ENCODE measurements at places on chromosomes 5 and 9.

- no peak for DNase-seq
These were observed 1.6 kb downstream of the GM2A start for GRCh38 chr5:151254556-151254955.

DNA sequence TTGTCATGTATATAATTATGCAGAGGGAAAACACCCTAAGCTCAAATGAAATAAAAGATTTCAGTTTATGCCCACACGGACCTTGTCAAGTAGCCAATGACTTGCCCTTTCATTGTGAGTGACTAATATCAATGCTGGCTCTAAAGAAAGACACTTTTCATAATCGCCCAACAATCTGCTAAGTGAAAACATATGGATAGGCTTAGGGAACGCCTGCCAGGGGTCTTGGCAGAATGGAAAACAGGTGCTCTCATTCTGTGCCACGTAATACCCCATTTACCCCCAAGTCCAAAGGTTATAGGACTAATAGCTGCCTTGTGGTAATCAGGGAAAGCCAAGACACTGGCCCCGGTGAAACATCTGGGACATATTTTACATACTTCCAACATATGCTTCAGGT lies 157.7 kb downstream of the SLF1 start:
- peak; percentile 6 for DNase-seq

DNA sequence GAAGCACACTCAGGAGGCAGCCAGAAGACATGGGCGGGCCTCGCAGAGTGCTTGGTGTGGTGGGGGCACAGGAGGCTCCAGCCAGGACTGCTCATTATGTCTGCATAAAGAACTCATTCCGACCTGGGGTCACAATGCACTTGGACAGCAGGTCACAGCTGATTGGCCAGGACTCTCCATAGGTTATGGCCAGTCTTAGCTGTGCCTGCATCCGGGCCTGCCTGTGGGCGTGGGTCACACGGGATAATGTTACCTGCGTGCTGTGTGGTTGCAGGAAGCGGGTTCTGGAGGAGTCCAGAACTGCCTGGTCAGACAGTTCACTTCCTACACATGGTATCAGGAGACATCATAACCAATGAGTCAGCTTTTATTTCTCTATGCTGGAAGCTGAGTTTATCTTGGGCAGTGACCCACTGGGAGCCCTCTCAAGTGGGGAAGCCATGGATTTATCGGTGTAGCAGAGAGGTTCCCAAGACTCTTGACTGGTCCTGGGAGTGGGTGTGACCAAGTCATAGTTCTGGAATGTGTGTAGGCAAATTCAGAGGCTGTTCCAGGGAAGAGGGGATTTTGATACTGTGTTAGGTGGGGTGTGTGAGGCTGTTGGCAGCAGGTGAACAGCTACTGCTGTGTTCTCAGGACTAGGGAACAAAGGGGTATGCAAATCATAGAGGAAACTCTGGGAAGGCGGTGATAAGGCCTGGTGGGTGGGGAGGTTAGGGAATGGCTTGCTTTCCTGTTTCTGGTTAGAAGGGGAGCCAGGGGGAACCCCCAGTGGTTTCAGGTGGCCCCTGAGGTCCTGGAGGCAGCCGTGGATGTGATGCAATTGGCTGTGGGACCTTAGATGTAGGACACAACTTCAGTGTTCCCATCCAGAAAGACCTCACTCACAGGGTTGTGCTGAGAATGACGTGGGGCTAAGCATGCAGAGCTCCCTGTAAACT lies 51.3 kb downstream of the ARHGEF37 start:
- DNase-seq, result no peak

- DNase-seq, result peak; percentile 19
These were observed 75.1 kb upstream of the PANK3 start for GRCh38 chr5:168654211-168654721.

GRCh38 chr5:12245429-12245828 lies 341.2 kb upstream of the CTNND2 start:
- DNase-seq, result no peak

- no peak for DNase-seq
These were observed 26.8 kb upstream of the IER5L start for GRCh38 chr9:129204840-129205239.

GRCh38 chr5:60026161-60026560 lies 132.6 kb upstream of the PDE4D start:
- DNase-seq, result no peak

DNA sequence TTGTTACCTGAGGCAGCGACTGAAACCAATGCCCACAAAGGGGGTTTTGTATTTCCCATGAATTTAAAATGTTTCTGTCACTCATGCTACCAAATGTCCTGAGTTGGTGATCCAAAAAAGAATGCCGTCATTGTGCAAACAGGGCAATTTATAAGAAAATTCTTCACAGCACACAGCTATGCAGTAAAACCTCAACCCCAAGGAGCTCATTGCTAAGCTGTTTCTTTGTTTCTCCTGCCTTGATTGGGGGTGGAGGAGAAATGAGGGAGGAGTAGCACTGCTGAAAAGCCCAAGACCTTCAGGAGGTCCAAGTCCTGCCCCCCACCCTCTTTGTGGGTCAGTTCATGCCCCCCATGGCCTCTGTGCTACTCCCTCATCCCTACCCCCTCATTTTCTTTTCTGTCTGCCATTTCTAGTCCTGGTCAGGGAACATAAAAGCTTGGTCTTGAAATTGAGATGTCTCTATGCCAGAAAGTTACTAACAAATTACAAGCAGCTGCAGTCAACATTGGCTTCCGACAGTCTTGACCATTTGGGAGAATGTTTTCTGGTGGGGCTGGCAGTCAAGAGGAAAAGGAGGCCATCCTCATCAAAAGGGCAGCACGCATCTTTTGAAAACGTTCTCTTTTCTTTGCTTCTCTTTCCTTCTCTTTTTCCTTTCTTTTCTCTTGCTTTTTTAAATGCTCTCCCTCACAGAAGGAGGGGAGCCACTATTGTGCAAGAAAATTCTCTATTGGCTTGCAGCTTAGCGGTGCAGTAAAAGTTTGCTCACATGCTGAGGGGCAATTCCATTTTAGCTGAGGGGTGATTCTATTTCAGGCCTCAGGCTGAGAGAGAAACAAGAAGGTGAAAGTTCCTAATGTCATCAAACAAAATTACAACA lies 133.3 kb downstream of the GCNT1 start:
- no peak for DNase-seq

- no peak for DNase-seq
These were observed 146.4 kb downstream of the GADD45G start for GRCh38 chr9:89751079-89751825.

DNA sequence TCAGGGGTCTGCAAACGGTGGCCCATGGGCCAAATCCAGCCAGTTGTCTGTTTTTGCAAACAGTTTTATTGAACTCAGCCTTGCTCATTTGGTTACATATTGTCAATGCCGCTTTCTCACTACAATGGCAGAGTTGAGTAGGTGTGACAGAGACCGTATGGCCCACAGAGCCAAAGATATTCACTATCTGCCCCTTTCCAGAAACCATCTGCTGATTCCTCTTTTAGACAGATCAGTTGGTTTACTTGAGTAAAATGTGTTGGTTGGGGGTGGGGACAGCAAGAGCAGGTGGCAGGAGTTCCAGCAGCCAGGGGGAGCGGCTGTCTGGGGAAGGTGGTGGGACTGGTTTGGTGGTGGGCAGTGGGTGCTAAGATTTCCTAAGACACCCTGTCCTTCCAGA lies 54.8 kb downstream of the COL27A1 start:
- no peak for DNase-seq

- DNase-seq, result no peak
These were observed 13.4 kb downstream of the RABL6 start for GRCh38 chr9:136820971-136821825.

- no peak for DNase-seq
These were observed 91.9 kb upstream of the ARAP3 start for GRCh38 chr5:141773779-141774562.

DNA sequence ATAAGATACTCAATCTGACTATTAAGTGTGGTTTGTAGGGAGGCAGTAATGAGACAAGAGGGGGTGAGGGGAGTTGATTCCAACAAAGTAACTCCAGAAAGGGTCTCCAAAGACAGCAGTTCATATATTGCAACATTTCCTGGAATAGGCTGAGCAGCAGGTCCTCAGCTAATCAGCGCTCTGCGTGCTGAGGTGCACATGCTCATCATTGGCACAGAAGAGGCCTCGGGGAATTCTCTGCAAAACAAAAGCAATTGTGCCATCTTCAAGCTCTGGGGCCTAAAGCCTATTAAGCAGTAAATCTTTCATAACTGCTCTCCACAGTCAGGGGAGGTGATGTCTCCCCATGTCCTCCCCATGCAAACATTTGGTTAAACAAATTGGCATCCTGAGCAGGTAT lies 357.3 kb downstream of the SPOCK1 start:
- DNase-seq, result no peak

DNA sequence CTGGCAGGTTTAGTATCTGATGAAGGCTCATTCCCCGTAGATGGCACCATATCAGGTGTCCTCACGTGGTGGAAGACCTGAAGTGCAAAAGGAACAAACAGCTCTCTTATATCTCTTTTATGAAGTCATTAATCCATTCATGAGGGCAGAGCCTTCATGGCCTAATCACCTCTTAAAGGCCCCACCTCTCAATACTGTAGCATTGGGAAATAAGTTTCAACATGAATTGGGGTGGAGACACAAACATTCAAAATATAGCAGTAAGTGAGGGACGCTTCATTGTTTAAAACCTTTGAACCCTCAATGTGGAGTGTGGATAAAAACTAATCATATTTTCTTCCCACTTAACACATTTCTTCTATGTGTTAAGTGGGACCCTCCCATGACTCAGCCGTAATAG lies 489.4 kb upstream of the WWC1 start:
- DNase-seq, result no peak

DNA sequence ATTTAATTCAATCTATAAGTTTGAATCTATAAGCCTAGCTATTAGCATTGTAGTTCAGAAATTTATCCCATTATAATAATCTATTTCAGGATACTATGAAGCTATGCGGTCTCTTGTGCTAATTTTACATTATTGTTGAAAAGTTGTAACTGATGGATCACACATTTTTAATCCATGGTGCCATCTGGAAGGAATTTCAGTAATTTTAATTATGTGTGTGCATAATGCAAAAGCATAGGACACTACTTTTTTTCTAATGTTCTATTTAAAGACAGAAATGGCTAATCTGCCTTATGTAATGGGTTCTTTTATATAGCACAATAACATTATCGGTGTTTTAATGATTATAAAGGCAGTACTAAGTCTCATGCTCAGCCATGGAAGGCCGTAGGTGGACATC lies 90.6 kb downstream of the HOMER1 start:
- no peak for DNase-seq

DNA sequence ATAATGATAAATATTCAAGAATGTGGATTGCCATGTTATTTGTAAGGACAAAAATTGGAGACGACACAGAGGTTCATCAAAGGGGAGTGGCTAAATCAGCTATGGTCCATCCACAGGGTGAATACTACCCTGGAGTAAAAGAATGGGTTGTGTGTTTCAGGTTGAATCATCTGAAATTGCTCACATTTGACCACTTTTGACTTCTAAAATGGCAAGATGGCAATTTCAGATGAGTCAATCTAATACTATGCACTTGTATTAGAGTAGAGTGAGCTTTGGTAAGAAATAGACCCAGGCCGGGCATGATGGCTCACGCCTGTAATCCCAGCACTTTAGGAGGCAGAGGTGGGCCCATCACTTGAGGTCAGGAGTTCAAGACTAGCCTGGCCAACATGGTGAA lies 131.8 kb downstream of the GAPVD1 start:
- no peak for DNase-seq

DNA sequence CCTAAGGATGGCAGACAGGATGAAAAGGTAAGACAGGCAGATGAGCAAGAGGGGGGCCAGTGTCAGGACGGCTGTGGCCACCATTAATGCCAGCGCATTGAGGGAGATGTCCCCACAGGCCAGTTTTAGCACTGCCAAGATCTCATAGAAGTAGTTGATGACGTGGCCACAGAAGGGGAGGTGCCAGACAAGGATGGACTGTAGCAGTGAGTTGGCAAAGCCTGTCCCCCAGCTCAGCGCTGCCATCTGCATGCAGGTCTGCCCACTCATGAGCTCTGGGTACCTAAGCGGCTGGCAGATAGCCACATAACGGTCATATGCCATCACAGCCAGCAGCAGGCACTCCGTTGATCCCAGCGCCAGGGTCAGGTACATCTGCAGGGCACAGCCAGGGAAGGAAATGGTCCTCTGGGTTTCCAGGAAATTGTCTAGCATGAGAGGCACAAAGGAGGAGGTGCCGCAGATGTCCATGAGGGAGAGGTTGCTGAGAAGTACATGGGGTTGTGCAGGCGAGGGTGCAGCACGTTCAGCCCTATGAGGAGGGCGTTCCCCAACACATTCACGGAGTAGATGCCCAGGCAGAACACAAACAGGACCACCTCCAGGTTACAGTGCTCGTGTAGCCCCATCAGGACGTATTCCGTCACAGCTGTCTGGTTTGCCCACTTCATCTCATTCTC lies 10.8 kb downstream of the OR13J1 start:
- no peak for DNase-seq

DNA sequence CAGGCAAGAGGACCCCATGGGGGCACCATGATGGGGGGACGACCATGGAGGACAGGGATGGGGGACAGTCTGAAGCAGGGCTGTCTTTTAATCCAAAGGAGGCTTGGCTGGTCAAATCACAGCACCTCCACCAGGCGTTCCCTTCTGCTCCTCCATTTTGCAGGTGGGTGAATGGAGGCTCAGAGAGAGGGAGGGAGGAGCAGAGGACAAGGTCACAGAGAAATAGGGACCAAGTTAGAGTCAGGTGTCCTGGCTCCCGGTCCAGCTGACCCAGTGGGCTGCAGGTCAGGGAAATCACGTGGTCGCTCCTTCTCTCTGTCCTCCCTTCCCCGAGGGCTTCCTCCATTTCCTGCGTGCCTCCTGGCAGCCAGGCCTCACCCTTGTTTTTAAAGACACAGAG lies 156.4 kb upstream of the SMIM23 start:
- DNase-seq, result no peak

GRCh38 chr5:148969291-148969690 lies 93.6 kb downstream of the SH3TC2 start:
- DNase-seq, result no peak

- DNase-seq, result no peak
These were observed 138.9 kb downstream of the NXNL2 start for GRCh38 chr9:88673886-88674285.

DNA sequence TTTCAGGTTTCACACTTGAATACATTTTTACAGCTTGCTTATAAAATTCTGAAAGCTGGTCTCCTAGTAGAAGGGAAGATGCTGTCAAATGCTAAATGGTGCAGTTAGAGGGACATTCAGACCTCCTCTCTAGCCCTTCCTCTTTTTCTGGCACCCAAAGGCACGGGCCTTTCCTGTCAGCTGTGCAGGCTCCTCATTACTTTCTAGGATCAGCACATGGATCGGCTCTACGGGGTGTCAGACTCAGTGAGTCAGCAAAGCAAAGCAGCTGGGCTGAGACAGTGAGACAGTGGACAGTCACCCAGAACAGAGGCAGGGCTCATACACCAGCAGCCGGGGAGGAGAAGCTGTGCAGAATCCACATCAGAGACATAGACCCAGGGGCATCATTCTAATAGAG lies 80.0 kb upstream of the TNC start:
- DNase-seq, result no peak

Data from hindlimb muscle (tissue), 1 donor.